Activated CD4-positive, alpha-beta T cell treated with anti-CD3 and anti-CD28 coated beads, Interleukin-2, amount 10 ng/mL, durations not matched to agents 24 days and 14 days (primary cell): ENCODE measurements at places on chromosomes 5 and 9. TPM values are rescaled to one million over a fixed set of nuclear protein-coding genes. Genes with fewer than 3 reads are reported as not detected.
A peak's percentile ranks its signal among the peaks of the same experiment; 100 is the strongest.

Gene WNT8A
- not detected in 2 replicates for total RNA-seq

- DNase-seq: no peak
Measured at GRCh38 chr5:41335596-41336181, 122.4 kb upstream of the C6 start.

GRCh38 chr5:149687486-149688168, 42.5 kb upstream of the PPARGC1B start:
- no peak for DNase-seq

Gene PCDHGA6
- 0.31 and 0.54 TPM in 2 replicates for total RNA-seq

DNA sequence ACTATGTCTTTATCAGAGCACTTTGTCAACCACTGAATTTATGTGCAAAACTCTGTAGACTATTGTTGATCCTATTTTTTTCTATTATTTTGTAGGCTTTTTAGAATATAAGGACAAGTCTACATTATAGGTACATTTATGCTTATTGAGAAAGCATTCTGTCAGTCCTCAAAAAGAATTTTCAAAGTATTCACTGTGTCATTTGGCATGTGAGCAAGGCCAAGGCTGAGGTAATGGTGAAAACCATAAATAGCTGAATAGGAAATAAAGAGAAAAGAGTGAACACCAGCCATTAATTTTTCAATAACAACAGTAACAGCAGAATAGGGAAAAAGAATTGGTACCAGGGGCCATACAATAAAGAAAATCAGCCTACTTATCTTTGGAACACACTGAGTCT, 21.0 kb downstream of the SKIC3 start:
- no peak for DNase-seq

GRCh38 chr9:79387101-79387835, 184.5 kb upstream of the TLE4 start:
- no peak for DNase-seq

Gene MPDZ
- not detected in 2 replicates for total RNA-seq

DNA sequence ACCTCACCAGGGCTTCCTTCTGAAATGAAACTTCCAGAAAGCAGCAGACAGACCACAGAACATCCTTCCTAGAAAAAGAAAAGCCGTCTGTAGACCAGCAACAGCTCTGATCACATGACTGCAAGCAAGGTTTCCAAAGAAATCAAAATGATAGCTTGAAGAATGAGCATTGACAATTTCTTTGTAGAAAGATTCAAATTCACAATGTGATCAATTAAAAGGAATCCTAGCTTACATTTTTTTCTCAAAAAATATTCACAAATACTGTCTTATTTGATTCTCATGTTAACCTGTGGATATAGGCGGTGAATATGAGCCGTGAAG, 144.9 kb downstream of the MTX3 start:
- DNase-seq: no peak

- no peak for DNase-seq
Measured at GRCh38 chr5:1722877-1723276, 76.8 kb downstream of the MRPL36 start.

DNA sequence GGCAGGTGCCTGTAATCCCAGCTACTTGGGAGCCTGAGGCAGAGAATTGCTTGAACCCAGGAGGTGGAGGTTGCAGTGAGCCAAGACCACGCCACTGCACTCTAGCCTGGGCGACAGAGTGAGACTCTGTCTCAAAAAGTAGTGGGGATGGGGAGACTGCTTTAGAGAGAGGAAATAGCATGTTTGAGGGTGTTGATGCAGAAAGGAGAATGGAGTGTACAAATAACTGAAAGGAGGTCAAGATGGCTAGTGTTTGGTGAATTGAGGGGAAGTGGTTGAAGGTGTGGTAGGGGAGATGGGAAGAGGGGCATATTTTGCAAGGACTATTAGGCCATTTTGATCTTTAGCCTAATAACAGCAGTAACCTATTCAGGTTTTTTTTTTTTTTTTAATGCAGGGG, 18.2 kb downstream of the TENT2 start:
- DNase-seq: no peak

DNA sequence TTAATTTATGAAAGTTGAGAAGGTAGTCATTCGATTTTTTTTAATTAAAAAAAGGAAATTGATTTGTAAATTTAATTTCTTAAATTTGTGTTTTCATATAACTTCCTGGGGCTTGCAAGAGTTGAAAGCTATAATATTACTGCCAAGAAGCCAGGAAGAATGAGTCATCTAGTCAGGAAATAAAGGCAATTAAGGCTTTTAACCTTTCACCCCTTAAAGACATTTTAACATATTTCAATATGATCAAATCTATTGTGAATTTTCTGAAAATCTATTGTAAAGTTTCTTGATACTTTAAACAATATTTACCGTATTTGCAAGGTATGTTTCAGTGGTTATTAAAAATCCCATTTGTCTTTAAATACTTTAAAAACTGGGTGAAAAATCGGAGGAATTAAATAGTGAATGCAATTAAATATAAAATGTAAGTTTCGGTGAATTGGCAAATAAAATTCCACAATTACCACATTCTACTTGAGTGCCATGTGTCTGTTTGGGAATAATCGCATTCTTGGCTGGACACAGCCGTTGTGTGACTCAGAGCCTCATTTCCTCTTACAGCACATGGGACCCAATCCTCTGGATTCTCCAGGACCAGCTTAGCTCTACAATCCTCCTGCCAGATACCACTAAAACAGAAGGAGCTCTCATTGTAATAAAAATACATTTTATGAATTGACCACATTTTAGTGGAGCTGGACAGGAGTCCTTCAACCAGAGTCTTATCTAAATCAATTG, 310.7 kb downstream of the HCN1 start:
- no peak for DNase-seq

Gene PCDHGA9
- 0.33 and 0.44 TPM in 2 replicates for total RNA-seq

Gene PCA3
- not detected in 2 replicates for total RNA-seq

- DNase-seq: no peak
Measured at GRCh38 chr9:98603821-98604383, 104.8 kb downstream of the GABBR2 start.

GRCh38 chr9:88477300-88477751, 57.7 kb upstream of the NXNL2 start:
- DNase-seq: no peak

Gene SLC2A6
- 3.2 and 4.0 TPM in 2 replicates for total RNA-seq

- peak; percentile 87 for DNase-seq
Measured at GRCh38 chr9:113349445-113350094, at the start of gene BSPRY. Gene BSPRY (plus strand): TSS chr9:113349541. CDS start chr9:113349580, 39 bp downstream.

Gene NIM1K
- total RNA-seq: 0.82 and 0.97 TPM in 2 replicates

Gene TOMM5
- 186 and 193 TPM in 2 replicates for total RNA-seq

Gene ADGRV1
- total RNA-seq: 0.63 TPM in 1 of 2 replicates, not detected in the other

Gene ARSI
- total RNA-seq: not detected in 2 replicates

DNA sequence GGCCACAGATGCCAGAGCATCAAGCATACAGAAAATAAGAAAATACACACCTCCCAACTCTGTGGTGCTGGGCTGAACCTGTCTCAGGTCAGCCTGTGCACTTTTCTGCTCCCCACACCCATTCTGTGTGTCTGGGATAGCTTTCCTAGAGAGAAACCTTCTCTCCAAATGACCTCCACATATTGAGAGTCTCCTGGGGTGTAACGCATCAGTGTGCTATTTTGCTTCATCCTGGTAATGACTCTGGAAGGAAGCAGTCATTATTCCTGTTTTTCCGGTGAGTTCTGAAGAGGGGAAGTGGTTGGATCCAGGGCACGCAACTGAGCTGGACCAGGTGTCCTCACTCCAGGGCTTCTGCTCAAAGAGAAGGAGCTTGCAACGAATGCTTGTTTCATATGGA, 73.2 kb upstream of the SH3PXD2B start:
- DNase-seq: peak; percentile 21

Gene SPRY4
- 1.4 and 1.5 TPM in 2 replicates for total RNA-seq

- no peak for DNase-seq
Measured at GRCh38 chr5:7622498-7622897, 226.6 kb downstream of the ADCY2 start.

- DNase-seq: no peak
Measured at GRCh38 chr5:128208436-128208835, 124.9 kb downstream of the SLC12A2 start.

Gene UBE2B
- total RNA-seq: 108 and 109 TPM in 2 replicates

DNA sequence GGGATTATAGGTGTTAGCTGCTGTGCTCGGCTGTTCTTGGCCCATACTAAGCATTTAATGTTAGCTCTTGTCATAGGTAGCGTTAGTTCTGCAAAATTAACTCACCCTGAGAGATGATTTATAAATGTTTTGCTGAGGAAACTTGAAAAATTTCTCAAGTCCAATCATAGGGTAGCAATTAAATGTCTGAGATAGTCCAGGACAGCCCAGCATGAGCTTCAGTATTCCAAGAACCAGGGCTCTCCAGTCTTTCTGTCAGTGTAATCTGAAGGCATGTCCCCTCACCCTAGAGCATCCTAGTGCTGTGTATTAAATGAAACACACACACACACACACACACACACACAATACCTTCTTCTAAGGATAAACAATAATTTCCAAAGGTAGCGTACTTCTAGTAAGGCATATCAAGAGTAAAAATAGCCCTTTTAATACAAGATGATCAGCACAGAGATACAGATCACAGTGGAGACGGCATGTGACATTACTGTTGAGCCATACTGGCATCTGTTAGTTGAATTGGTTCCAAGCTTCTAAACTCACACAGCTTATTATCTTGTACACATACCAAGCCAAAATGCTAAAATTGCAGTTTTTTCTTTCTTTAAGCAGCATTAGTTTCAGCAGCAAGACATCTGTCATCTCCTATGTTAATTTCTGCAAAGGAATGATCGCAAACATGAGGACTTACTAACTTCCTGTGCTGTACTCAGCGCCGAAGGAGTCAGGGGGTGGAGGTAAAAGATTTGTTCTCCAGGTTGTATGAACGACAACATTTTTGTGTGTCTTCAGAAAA, 46.3 kb upstream of the JMY start:
- no peak for DNase-seq

Gene DEPDC1B
- total RNA-seq: 19.8 and 20.5 TPM in 2 replicates

- DNase-seq: no peak
Measured at GRCh38 chr5:158322620-158323019, 463.7 kb upstream of the CLINT1 start.

Gene DIPK1B
- total RNA-seq: 1.1 and 1.5 TPM in 2 replicates

DNA sequence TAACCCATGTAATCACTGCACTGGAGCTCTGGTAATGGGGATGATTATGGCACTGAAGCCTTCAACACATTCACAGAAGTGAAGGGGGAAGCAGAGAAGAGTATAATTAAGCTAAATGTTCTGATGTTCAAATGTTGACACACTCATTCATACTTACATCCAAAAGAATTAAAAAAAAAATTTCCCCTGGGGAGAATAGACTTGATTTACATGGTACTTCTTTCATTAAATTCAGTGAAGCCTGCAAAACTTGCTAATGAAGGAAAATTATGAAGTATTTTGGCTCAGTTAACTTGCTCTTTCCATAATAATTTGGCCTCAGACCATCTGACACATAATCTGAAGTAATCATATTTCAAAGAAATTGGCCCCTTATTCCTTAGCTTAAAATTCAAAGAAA, 428.8 kb downstream of the SH3GL2 start:
- no peak for DNase-seq

Gene ARHGEF39
- total RNA-seq: 9.9 and 10.8 TPM in 2 replicates

DNA sequence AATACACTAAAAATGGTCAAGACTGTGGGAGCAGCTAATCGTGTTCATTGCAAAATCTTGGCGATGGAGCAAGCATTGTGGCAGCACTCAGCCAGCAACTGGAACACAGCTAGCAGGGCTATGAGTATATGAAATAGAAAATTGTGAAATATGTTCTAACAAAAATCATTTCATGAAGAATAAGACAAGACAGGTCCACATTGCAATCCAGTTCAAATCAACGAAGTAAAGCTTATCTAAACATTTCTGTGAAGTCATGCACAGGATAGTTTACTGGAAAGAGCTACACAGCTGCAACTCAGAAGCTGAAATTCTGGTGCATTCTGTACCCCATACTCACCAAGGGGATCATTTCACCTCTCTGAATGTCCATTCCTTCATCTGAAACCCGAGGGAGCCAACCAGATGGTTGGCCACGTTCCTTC, 5.3 kb upstream of the NFIL3 start:
- peak; percentile 49 for DNase-seq

Gene NSUN2
- 138 and 140 TPM in 2 replicates for total RNA-seq

Gene MED22
- 39.5 and 45.0 TPM in 2 replicates for total RNA-seq

DNA sequence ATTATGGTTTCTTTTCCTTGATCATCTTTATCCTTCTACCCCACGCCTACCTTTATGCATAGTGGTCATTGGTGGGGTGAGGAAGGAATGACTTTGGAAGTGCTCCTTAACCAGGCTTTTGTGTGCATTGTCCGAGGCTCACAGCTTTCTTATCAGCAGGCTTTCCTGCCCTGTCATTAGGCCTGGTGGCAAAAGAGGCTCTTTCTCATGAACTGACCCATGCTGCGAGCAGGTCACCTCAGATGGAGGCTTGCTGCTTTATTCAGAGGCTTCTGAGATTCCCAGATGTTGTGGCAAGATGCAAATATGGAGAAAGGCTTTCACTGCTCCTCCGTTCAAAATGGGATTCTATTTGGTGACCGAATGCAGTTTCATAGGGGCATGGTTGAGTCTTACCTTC, 57.4 kb upstream of the DMRTA1 start:
- no peak for DNase-seq

- no peak for DNase-seq
Measured at GRCh38 chr9:113186137-113186755, 34.8 kb downstream of the FKBP15 start.

Gene EEIG1
- 56.1 and 64.4 TPM in 2 replicates for total RNA-seq
